ENCODE measurements at places on chromosomes 7 and 10. TPM values are rescaled to one million over a fixed set of nuclear protein-coding genes. Genes with fewer than 3 reads are reported as not detected.

- DNase-seq: no peak
These were observed 271.2 kb upstream of the IMMP2L start for GRCh38 chr7:111833466-111833865.

DNA sequence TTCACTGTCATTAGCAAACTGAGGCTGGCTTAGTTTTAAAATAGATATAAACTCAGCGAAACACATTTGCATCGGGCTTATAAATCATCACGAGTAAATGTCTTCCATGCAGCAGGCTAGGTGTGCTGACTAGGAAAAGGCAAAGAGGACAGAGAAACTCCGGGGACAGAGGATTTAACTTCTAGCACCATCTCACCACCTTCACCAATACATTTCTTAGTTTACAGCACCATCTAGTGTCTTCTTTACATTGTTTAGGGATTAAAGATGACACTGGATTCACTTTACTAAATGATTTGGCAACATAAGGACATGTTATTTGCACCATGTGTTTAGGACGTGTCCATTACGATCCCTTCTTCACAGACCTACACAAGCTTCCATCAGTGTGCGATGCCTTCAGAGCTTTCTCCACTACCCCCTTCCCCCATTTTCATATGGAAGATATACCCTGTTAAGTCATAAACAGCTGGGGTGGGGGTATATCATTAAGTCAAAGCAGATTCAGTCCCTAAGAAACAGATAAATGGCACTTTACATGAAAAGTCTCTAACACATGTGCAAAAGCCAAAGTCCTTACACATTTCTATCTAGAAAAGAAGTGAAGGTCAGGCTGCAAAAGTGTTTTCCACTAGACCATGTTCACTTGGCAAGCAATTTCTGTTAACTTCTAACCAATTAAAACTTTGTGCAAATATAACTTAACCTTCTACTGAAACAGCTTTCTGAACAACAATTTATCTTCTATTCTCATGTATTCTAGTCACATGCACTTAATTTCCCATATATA, 103.3 kb downstream of the GRB10 start:
- DNase-seq: no peak

- DNase-seq: no peak
These were observed 3.1 kb downstream of the JCAD start for GRCh38 chr10:30056281-30056680.

GRCh38 chr10:132146271-132146671, 40.5 kb upstream of the DPYSL4 start:
- peak; percentile 28 for DNase-seq

- no peak for DNase-seq
These were observed 65.5 kb downstream of the SMURF1 start for GRCh38 chr7:99078416-99078815.

GRCh38 chr7:36171503-36171902, 18.4 kb downstream of the EEPD1 start:
- DNase-seq: no peak

DNA sequence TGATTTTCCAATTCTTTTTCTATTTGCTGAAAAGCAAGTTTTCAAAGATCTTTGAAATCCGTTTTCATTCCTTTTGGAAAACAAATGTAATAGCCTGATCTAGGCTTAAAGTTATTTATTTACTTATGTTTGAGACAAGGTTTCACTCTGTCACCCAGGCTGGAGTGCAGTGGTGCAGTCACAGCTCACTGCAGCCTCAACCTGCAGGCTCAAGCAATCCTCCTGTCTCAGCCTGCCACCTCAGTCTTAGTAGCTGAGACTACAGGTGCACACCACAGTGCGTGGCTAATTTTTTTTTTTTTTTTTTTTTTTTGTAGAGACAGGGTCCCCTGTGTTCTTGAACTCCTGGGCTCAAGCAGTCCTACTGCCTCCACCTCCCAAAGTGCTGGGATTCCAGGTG, 4.6 kb downstream of the ST7 start:
- no peak for DNase-seq

DNA sequence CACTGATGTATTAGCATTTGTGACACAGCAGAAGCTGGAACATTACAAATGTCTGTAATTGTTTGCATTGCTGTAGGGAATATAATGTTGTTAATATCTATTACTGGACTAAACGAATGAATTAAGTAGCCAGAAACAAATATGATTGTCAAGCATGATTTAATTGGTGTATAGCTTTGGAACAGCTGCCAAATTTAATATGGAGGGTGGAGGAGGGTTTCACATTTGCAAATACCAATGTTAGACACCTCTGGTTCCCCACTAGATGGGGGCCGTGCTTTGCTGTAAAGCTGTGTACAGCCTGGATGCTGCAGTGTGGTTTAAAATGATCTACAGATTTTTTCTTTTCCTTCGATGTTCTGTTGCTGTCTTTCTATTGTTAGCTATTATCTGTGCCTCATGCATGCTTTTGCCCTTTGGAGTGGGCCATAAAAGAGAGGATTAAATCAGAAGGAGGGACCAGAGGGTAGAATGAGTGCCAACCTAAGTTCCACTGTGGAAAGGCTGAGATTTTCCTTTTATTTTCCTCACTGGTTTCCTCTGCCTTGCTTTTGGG, 23.1 kb downstream of the DNAJB9 start:
- DNase-seq: no peak

GRCh38 chr10:17250736-17251135, 22.7 kb downstream of the VIM start:
- DNase-seq: no peak

DNA sequence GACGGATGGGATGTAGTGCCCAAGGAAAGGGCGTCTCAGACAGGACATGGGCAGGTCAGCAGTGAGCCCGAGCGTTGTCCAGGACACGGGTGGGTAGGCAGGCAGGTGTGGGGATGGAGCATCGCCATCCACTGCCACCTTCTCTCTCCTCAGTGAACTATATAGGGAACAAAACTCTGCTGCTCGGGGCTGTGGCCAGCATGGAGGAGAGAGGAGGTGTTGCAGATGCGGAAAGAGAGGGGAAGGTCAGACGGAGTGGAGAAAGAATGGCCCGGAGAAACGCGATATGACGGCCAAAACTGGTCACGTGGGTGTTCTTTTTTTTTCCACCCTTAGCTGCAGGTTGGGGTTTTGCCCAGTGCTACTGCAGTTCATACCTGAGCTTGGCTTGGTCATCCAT, 71.2 kb downstream of the GRID1 start:
- no peak for DNase-seq

- DNase-seq: peak; percentile 75
These were observed 15.4 kb downstream of the GPNMB start for GRCh38 chr7:23261843-23262452.

GRCh38 chr7:144534196-144534595, 130.7 kb upstream of the NOBOX start:
- DNase-seq: no peak

The BTAF1 gene
- total RNA-seq: 15.8 TPM

- no peak for DNase-seq
These were observed 982 bp downstream of the PGAM1 start for GRCh38 chr10:97426776-97427570.

DNA sequence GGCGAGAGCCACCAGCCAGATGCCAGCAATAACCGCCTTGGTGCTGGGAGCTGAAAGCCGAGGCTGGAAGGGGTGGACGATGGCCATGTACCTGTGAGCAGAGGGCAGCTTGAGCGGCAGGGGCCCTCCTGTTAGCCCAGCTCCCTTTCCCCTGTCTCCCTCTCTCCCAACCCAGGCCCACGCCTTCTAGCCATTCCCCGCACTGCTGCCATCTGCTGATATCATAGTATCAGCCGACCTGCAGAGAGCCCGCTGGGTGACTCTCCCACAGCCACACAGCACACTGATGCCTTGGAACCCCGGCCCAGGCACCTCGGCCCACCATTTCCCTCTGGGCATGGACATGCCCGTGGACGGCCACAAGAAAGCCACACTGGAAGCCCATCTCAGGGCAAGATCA, 1.7 kb downstream of the TACR2 start:
- no peak for DNase-seq

The FANK1 gene
- total RNA-seq: 0.37 TPM

GRCh38 chr7:80584778-80585177, 53.7 kb upstream of the CD36 start:
- DNase-seq: no peak

- DNase-seq: no peak
These were observed 1.1 kb upstream of the MACC1 start for GRCh38 chr7:20218279-20218678.

DNA sequence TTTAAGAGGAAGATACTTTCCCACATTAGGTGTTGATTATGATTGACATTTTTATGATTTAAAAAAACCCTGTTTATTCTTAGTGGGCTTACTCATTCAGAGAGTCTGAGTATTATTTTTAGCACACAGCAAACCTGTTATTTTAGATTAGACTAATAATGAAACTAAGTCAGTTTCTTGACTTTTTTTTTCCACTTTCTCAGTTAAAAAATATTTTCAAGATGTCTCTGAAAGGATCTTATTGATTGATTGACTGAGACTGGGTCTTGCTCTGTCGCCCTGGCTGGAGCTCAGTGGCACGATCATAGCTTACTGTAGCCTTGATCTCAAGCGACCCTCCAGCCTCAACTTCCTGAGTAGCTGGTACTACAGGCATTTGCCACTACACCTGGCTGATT, 20.4 kb upstream of the INPP5F start:
- DNase-seq: no peak

The ANKRD1 gene
- total RNA-seq: 2,468 TPM

The CRTAC1 gene
- total RNA-seq: 11.9 TPM

DNA sequence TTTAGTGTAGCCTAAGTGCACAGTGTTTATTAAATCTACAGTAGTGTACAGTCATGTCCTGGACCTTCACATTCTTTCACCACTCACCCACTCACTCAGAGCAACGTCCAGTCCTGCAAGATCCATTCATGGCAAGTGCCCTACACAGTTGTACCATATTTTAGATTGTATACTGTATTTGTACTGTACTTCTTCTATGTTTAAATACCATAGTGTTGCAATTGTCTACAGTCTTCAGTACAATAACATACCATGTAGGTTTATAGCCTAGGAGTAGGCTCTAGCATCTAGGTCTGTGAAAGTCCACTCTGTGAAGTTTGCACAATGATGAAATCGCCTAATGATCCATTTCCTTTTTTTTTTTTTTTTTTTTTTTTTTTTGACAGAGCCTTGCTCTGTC, 12.0 kb downstream of the EEPD1 start:
- no peak for DNase-seq

GRCh38 chr10:103645141-103646054, 151.9 kb downstream of the NEURL1 start:
- DNase-seq: peak; percentile 74

DNA sequence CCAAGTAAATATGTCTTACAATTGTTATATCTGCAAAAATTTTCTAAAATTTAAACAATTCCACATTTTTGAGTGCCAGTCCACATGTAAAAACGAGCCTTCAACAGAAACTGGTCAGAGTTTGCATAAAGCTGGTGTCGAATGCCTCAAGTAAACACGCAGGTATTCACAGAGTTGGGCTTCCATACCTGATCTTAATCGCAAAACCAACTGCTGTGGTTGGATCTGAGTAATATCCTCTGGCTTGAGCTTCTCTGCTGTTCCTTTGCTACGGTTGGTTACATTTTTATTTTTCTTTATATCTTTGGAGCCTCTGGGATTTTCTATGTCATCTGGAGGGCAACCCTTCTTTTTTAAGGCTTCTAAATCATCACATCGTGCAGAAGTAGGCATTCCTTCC, 28.4 kb downstream of the ITGB1 start:
- DNase-seq: no peak

DNA sequence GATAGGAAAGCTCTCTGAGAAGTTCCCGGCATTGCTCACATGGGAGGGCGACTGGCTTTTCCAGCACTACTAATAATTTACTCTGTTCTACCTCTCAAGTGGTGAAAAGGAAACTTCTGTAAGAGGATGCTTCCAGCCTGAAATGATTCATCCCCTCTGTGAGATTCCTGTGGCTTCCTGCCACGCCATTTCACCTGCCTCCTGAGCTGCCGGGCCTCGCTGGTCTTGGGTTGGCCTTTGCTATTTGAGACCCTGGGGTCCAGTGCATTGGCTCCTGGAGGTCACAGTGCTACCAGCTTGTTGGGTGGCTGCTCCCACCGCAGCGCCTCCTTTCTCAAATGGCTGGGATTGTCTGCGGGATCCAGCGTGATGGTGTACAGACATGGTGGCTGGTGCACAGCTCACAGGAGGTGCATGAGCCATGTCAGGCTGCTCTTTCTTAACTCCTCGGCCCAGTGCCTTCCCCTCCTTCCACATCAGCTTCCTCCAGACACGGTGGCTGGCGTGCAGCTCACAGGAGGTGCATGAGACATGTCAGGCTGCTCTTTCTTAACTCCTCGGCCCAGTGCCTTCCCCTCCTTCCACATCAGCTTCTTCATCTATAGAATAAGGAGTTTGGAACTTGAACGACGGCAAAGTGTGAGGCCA, 42.9 kb upstream of the PCBD1 start:
- peak; percentile 32 for DNase-seq

GRCh38 chr10:32266979-32267378, 80.0 kb downstream of the EPC1 start:
- no peak for DNase-seq

The AKR1D1 gene
- not detected for total RNA-seq

DNA sequence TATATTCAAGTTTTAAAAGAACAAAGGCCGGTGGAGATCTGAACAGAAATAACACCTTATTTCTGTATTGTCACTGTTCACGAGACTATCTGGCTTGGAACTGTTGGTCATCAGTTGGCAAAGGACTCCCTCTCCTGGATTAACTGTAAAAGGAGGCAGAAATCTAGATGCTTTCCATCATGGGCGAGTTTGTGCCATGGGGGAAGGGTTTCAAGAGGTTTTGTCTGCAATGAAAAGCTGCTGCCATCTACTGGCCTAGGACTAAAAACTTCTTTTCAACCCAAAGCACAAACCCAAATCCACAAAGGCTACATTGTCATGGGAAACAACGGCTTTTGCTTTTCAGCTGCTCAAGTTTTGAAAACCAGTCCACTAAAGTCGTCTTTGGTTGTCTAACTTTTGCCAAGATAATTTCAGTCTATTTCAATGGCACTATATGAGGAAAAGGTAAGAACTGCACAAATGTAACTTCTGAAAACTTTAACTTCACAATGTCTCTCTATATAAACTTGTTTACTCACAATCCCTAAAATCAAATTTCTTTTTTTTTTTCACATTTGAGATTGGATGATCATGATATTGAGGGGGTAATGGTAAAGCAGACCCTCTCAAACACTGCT, 196.8 kb downstream of the SKAP2 start:
- no peak for DNase-seq

The ACTA2 gene
- 3,137 TPM for total RNA-seq

GRCh38 chr10:15096661-15097010, 519 bp upstream of the RPP38 start:
- no peak for DNase-seq

- no peak for DNase-seq
These were observed 823.1 kb downstream of the CCSER2 start for GRCh38 chr10:85151506-85151905.

The GNG11 gene
- total RNA-seq: 12.1 TPM

The PRKAR2B gene
- 57.8 TPM for total RNA-seq

Measured in right cardiac atrium (tissue), 5 donors.